ENCODE measurements at places on chromosomes 5 and 9.

DNA sequence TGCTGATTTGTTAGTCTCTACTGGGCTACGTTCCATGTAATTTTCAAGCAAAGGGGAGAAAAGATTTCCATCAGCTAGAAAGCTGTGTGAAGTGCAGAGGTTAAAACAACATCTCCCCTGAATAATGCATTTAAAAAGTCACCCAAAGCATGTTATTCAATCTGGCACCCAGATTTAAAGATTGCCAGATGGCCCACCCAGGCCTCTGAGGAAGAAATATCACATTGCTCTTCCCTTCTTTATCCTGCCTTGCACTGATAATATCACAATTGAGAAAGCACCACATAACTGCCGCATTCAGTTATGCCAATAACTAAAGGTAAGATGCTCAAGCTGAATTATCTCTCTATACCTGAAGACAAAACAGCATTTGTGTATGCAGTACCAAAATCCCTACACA is 119.4 kb upstream of the PUM3 start:
- DNase-seq = no peak

DNA sequence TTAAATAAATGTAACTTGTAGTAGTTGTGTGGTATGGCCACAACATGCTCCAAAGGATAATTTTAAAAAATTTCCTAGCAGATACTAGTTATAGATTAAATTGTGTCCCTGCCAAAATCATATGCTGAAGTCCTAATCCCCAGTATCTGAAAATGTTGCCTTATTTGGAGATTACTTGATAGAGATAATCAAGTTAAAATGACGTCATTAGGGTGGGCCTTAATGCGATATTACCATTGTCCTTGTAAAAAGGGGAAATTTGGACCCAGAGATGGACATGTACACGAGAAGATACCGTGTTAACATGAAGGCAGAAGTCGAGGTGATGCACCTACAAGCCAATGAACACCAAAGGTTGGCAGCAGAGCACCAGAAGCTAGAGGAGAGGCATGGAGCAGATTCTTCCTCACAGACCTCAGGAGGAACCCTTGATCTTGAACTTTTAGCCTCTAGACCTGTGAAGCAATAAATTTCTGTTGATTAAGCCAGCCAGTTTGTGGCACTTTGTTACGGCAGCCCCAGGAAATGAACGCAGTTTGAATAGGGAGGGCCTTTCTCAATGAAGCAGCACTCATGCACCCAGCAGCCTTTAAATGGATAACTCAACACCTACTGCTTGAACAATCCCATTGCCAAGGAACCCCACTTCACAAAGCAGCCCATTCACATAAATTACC is 148.9 kb downstream of the ARHGAP26 start:
- no peak for DNase-seq

DNA sequence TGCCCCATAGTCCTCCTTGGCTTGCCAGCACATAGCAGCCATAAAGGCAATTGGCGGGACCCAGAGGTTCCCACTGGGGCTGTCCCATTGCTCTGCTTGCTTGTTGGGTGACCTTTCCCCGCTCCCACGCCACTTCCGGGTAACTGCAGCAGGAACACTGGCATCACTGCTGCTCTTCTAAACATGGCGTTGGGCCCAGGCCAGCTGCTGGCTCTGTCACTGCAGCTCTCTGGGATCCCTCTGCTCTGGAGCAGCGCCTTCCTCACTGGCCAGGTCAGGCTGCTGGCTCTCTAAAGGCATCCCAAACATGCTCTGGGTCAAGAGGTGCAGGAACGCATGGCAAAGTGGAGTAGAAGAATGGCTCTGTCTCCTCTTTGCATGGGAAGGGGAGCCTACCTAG is 92.9 kb downstream of the DRD1 start:
- no peak for DNase-seq

GRCh38 chr5:138978080-138978479 is 102.9 kb upstream of the LRRTM2 start:
- no peak for DNase-seq

DNA sequence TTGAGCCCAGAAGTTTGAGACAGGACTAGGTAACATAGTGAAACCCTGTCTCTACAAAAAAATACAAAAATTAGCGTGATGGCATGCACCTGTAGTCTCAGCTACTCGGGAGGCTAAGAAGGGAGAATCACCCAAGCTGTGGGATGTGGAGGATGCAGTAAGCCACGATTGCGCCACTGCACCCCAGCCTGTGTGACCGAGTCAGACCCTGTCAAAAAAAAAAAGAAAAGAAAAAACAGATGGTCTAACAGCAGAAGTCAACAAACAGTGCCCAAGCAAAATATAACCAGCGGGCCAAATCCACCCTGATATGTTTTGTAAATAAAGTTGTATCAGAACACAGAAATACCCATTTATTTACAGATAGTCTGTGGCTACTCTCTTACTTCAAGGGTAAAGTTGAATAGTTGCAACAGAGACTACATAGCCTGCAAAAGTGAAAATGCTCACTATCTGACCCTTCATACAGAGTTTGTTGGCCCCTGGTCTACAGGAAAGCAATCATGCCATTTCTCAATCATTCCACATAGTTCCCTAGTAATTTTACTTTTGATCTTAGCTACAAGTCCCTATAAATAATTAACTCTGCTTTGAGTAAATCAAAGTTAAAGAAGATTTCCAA is 383.7 kb downstream of the TLE1 start:
- DNase-seq = no peak

GRCh38 chr5:136636001-136636400 is 270.7 kb upstream of the TRPC7 start:
- DNase-seq = no peak

DNA sequence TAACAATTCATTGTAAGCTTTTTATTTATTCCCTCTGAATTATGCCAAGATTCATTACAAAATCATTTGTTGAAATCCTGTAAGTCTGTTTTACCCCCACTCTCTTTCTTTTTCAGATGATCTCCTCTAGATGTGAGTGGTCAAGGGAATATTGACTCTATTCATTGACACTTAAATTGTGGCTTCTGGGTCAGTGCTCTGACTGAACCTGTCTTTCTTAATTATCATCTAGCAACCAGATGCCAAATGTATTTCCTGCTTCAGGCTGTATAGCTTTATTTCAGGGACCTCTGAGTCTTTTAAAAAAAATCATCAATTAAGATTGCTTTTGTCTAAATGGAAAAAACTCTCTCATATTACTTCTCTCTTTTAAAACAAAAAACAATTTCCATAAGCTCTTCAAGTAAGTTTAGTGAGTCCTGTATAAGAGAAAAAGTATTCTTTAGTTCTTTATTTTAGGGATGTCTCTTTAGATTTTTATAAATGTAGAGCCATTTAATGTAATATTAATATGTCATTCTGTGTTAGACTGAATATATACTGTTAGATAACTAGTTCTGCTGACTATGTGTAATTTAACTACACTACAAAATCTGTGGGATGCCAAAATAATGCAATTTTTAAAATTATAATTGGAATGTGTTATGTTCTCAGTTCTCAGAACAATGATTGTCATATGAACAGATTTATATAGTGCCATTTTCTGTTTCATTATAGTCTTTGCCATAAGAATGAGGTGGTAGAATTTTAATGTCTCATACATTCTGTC is 645.8 kb upstream of the EDIL3 start:
- DNase-seq = no peak

DNA sequence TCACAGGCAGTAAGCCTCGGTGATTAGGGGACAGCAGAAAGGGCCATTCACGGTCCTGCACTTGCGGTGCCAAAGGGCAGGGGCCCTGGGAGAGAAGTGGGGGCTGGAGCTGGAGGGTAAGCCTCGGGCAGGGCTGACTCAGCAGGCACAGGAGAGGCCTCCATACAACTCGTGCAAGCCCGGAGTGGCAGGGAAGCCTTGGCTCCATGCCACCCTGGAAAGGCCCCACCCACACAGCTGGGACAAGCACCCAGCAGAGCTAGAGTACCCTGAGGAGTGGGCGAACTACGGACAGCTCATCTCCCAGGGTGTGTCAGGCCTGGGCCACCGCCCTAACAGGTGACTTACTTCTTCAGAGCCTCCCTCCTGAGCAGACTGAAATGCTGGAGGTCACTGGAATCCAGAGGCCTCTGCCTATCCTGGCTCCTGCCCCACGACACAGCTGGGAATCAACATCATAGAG is 5.6 kb upstream of the CAMK2A start:
- DNase-seq = peak; percentile 80

DNA sequence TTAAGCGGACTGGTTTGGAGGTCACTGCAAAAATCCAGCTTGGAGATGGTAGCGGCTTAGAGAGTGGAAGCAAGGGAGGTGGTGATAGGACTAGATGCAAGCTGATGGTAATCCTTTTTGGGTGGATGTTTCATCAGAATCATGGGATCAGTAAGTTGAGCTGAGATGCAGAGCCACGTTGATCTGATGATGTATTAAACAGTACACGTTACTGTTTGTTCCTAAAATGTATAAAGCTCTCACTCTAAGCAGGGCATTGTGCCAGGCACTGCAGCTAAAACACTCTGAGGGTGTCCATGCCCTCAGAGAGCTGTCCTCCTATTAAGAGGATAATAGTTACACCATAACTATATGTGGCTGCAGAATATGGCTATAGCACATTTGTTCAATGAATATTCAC is 93.1 kb downstream of the JAKMIP2 start:
- peak; percentile 49 for DNase-seq

- DNase-seq = no peak
Measured at GRCh38 chr9:128394379-128395168, 23.4 kb downstream of the URM1 start.

DNA sequence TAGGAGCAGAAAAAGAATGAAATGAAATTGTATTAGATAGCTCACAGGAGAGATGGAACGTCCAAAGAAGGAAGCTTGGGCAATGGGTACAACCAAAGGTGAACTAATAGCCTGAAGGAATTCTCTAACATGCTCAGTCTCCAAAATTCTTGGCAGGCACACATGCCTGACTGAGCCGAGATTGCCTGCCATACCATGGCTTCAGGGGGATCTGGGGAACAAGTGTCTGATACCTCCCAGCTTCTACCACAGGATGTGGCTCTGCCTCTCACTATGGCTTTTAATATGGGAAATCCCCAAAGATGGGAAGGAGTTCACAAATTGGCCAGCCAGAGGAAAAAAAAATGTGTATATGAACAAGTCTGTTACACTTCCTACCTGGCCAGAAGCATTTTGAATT is 3.6 kb upstream of the PALM2AKAP2 start:
- DNase-seq = no peak

DNA sequence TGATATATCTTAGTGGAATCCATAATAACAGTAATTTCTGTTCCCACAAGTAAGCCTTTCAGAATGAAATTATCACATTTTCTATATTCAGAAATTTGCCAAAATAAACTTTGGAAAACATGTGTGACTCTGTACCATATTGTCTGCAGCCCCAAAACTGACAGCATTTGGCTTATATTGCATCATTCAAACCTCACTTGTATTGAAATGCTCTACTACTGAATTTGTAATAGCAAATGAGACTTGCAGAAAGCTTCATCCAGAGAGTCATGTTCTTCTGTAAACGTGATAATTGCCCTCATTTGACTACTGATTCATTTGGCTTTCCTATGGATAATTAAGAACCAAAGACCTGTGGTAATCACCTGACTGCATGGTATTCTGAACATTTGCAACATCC is 1249.5 kb upstream of the CDH18 start:
- no peak for DNase-seq

GRCh38 chr9:109602987-109603386 is 104.9 kb upstream of the PTPN3 start:
- no peak for DNase-seq

DNA sequence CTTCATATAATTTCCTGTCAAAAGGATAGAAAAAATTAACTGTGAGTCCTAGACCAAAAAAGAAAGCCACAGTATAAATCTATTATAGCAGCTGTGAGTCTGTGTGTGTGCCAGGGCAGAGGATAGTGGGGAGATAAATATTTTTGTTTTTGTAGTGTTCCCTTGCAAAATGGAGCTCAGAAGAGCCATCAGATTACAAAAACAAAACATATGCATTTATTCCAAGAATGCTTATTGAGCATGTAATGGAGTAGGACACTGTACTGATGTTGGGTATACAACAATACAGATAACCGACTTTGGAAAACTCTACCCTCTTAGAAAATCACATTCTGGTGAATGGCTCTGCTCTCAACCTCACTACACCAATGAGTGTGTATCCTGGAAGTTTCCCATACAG is 111.0 kb downstream of the DMAC1 start:
- no peak for DNase-seq

All from NCI-H345 (cell line).